CD4-positive, alpha-beta memory T cell (primary cell): ENCODE measurements at places on chromosomes 6 and 20. TPM values are rescaled to one million over a fixed set of nuclear protein-coding genes. Genes with fewer than 3 reads are reported as not detected.

Gene AAR2
- total RNA-seq, result 23.0 TPM

Gene LY6G6D
- total RNA-seq, result not detected

Gene SAMHD1
- 216 TPM for total RNA-seq

Gene GATA5
- not detected for total RNA-seq

Gene HDGFL1
- total RNA-seq, result not detected

Gene SLC22A2
- not detected for total RNA-seq

Gene C6orf118
- not detected for total RNA-seq

Gene SEL1L2
- not detected for total RNA-seq

Gene DDO
- not detected for total RNA-seq

- DNase-seq, result no peak
These were observed 107.7 kb downstream of the CD109 start for GRCh38 chr6:73803562-73804241.

- DNase-seq, result no peak
These were observed 24.1 kb upstream of the PI16 start for GRCh38 chr6:36930483-36930882.

GRCh38 chr20:21714297-21715192 is 9.1 kb downstream of the PAX1 start:
- no peak for DNase-seq

- DNase-seq, result no peak
These were observed 223.4 kb upstream of the FOXQ1 start for GRCh38 chr6:1088492-1089001.

GRCh38 chr20:48406498-48406897 is 421.3 kb downstream of the PREX1 start:
- no peak for DNase-seq

DNA sequence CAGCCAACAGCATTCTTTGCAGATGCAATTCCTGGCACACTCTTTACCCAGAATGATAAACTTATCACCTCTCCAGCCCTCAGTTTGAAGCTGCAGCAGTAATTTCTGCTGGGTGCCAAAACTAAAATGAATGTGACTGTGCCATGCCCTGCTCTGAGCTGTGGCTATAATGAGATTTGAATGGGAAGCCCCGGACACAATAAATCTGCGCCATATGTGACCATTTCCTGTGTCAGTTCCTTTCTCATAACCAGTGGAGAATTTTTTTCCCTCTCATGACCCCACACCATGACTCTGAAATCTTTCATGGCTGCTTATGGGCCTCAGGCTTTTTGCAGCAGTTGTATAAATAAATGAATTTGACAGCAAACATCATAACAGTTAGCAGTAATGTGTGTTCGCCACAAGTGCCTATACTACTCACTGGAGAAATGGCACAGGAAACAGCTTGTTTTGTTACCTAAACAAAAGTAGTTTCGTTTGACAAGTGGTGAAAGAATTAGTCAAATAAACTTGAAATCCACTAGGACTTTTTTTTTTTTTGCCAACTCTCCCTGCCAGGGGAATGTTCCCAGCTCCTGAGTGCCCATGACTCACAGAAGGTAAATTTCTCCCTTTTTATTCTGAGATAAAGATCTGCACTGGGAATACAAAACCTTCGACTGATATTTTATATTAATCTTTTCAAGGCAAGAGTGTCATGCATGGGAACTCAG is 408.4 kb downstream of the PKHD1 start:
- DNase-seq, result no peak

DNA sequence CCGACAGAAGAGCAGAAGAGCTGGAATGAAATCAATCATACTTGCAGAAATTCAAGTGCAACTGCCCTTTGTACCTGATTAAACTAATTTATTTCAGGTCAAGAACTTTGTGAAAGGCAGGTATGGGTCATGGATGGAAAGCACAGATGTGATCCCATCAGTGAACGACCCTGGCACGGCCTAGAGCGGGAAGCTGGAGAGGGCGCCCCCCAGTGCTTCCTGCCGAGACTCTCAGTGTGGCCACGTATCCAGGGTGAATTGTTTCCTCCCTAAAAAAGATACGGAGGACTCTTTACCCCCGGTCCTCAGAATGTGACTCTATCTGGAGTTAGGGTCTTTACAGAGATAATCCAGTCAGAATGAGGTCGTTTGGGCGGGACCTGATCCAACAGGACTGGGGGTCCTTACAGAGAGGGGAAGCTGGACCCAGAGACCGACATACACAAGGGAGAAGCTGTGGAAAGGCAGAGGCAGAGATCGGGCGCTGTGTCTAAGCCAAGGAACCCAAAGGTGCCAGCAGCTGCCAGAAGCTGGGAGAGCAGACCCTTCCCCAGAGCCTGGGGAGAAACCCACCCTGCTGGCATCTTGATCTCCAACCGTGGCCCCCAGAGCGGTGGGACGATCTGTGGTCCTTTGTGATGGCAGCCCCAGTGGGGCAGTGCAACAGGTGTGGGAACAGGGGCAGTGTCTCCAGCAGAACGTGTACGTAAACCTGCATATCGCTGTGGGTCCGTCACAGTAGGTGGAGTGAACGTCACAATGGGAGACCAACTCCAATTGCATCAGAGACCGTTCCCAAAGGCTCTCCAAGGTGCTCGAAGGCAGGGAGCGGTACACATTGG is 91.9 kb downstream of the TAF4 start:
- DNase-seq, result no peak

DNA sequence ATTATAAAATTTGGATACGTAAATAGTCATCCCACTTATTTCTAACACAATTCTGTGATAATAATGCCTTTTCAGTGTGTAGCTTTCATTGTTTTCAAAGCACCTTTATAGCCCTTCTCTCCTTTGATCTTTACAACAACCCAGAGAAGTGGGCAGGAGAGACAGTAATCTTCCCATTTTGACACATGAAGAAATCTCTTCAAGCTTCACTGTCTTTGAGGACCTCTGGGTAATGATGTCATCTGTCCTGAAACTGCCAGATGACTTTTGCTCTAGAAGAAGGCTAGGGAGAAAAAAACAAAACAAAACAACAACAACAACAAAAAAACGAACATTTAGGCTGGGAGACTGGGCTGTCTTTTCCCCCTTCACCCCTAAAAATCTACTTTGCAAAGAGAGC is 203.0 kb downstream of the KCNQ5 start:
- DNase-seq, result no peak

GRCh38 chr6:95244751-95245150 is 332.6 kb upstream of the MANEA start:
- DNase-seq, result no peak

- no peak for DNase-seq
These were observed 302.4 kb upstream of the POU3F2 start for GRCh38 chr6:98532004-98532403.

DNA sequence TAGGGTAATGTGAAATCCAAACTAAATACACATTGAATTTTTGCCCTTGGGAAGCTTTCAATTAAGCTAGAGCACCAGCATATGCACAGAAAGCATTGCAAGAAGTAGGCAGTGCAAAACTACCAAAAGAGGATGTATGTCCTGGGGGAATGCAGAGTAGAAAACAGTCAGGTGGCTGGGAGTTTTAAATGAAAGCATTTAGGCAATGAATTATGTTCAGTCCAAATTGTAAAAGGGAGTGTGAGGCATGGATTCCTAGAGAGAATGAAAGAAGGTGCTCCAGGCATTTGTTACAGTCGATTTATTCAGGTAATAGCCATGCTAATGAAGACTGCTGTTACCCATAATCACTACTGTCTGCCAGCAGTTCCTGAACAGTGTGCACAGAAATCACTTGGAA is 604.1 kb upstream of the POU3F2 start:
- DNase-seq, result no peak

- peak; percentile 0 for DNase-seq
These were observed 169.7 kb downstream of the HAO1 start for GRCh38 chr20:7770578-7770977.

- no peak for DNase-seq
These were observed 21.9 kb downstream of the SIRPD start for GRCh38 chr20:1535420-1536175.

- no peak for DNase-seq
These were observed 129.3 kb upstream of the TOP1 start for GRCh38 chr20:40899344-40899743.

DNA sequence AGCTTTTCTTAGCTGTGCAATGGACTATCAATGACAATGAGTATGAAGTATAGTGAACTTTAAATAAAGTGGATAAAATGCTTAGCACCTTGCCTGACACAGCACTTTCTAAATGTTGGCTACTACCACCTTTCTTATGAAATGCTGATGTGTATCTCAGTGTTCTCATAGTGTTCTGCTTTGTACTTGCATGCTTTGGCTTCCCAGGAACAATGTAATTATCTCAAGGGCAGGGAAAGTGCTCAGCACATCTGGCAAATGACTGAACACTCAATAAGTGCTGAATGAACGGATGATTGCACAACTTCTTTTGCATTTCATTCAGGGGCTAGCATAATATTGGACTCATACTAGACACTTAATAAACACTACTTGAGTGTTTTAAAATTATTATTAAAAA is 28.2 kb upstream of the NOX3 start:
- no peak for DNase-seq

- DNase-seq, result no peak
These were observed 167.8 kb upstream of the MLN start for GRCh38 chr6:33971580-33971979.

GRCh38 chr20:57586370-57586793 is 25.5 kb downstream of the PCK1 start:
- no peak for DNase-seq

GRCh38 chr6:2179950-2180349 is 65.5 kb downstream of the GMDS start:
- no peak for DNase-seq

- peak; percentile 33 for DNase-seq
These were observed 68.2 kb downstream of the FAM217A start for GRCh38 chr6:4010689-4011090.
